ENCODE measurements at places on chromosomes 2 and 18. TPM values are rescaled to one million over a fixed set of nuclear protein-coding genes. Genes with fewer than 3 reads are reported as not detected.

DNA sequence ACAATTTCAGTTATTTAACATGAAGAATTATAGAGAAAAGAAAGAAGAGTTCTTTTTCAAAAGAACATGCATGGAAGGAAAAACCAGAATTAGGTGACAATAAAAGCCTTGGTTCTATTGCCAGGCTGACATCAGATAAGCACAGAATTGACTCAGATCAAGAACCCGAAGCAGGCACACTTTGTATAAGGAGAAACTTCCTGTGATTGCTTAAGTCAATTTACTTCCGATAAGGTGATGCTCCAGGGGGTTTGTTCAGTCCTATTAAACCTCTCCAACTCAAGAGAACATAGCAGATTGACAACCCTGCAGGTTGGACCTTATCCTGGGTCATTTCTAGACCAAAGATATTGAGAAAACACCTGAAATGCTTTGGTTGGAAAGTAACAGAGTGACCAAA, 31.4 kb downstream of the GAREM1 start:
- no peak for DNase-seq

DNA sequence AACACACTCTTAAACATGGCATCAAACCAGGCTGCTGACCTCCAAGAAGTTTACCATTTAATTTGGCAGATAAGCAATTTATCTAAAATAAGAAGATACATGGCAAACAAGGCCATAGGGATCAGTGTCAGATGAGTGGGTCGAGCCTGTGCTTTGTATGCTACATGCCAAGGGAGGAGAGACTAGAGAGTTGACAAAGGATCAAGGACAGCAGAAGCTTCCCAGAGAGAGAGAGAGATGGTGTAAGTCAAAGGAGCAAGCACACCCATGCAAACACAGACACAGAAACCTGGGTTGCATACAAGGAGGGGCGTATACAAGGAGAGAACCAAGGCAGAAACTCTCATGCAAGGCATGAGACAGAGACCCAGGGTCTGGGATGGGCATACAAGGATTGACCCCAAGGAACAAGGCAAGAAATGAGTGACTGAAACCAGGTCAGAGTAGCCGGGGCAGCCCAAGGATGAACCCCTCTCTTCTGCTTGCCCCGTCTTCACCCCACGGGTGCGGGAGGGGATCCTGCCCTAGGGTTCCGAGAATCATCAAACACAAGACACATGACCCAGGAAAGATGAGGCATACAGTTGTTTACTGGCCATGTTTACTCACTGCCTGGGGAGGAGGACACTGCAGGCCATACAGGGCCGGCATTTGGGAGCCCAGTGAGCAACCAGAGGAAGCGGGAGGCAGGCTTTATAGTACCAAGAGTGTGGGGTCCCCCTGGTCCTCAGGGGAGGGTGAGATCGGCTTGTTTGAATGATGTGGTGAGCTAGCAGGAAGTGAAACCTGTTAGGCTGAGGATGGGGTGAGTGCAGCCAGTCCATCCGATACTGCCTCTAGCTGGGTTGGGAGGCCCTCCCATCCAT, 529.2 kb upstream of the ID2 start:
- DNase-seq = no peak

DNA sequence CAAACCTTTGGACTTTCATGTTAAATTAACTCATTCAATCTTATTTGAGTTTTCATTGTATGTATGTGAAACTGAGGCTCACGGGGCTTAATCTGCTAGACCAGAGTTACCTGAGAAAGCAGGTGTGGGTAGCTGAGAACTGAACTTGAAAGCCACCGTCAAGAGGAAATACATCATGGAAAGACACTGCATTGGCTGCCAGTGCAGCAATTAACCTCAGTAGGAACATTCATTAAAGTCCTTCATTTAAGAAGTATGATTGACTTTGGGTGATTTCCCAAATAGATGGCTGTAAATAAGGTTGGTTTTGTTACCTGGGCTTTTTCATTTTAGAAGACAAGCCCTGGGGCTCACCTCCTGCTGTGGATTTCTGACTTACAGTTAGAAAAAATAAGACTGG, 36.5 kb upstream of the MGAT5 start:
- DNase-seq = no peak

GRCh38 chr2:200584639-200585038, 1.2 kb upstream of the AOX1 start:
- no peak for DNase-seq

GRCh38 chr2:95379371-95379831, 23.1 kb upstream of the FAHD2A start:
- DNase-seq = no peak

DNA sequence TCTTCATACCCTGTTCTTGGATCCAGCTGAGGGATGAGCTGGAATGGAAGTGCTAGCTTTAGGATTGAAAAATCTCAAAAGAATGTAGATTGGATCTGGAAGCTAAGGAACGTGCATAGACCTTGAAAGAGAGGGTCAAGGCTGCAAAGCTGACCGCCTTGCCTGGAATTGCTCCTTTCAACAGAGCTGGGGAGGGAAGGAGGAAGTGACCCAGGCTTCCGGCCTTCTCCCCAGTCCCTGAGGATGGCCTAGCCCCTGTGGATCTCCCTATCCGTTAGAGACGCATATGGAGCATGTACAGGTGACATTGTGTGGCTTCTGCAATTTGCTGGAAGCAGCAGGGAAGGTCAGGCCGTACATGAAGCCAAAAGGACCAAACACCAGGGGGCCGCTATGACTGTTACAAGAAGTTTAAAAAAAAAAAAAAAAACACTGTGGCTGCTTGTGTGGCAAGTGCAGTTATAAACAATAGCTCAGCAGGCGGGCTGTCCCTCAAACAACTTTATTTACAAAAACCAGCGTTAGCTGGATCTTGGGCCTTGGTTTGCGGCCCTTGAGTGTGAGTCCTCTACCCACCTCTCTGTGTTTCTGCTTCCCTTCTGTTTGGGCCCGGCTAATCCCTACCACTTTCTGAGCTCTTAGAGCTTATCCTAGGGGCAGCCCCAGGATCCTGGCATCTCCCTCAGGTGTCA, 227.6 kb downstream of the SEPTIN10 start:
- no peak for DNase-seq

GRCh38 chr2:216872624-216873023, 12.8 kb upstream of the TNP1 start:
- DNase-seq = no peak

GRCh38 chr18:3042379-3042778, 29.4 kb upstream of the LPIN2 start:
- DNase-seq = no peak

Gene SALL3
- total RNA-seq = 0.08 TPM

Gene HTR2B
- total RNA-seq = 0.24 TPM

Gene SLC5A7
- 0.19 TPM for total RNA-seq

Gene CD8B2
- not detected for total RNA-seq

Gene LOXHD1
- total RNA-seq = 0.62 TPM

Data from Right ventricle myocardium superior (tissue), 1 donor.